ENCODE measurements at places on chromosomes 1 and 21.

GRCh38 chr1:57296726-57297250 is 127.1 kb downstream of the DAB1 start:
- DNase-seq: peak; percentile 63

GRCh38 chr1:17190010-17190995 is 14.6 kb upstream of the PADI1 start:
- DNase-seq: no peak

DNA sequence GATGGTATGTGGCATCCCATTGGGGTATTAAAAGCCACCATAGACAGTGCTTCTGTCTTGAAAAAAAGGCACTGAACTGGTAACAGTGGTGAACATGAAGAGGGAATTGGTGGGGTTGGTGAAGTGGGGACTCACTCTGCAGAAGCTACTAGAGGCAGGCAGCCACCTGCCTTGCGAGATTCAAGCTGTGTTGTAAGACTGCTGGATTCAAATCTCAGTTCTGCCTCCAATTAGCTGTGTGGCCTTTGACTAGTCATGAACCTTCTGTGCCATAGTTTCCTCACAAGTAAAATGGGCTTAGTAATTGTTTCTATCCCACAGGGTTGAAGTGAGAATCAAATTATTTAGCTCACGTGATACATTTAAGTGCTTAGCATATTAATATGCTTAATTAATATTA is 16.6 kb upstream of the ELOA start:
- DNase-seq: no peak

GRCh38 chr1:242886137-242886536 is 361.6 kb upstream of the PLD5 start:
- DNase-seq: no peak

DNA sequence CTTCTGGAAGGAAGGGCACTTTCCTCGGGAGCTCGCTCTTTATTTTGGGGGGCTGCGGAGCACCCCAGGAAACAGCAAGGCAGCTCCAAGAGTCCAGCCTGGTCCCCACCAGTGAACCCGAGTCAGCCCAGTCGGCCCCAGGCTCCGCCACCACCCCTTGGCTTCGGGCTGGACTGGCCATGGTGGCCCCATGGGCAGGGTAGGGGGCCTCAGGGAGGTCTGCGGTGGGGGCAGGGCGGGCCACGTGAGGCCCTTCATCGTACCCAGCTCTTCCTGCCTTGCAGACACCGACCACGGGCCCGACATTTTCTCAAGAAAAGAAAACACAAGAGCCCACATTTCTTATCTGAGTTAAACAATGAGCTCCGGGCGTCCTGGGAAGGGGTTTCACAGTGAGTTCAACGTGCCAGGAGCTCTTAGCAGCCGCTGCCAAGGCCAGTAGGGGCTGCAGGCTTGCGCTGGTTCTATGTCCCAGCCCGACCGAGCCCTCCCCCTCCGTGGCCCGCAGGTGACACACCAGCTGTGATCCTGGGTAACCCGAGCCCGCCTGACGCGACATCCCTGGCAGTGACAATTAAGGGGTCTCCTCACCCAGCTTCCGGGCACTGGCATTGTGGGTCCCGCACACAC is 66.2 kb downstream of the PRDM16 start:
- no peak for DNase-seq

- DNase-seq: no peak
These were observed 414.2 kb downstream of the KCNT2 start for GRCh38 chr1:196193896-196194559.

GRCh38 chr1:89451011-89451410 is 73.6 kb upstream of the LRRC8B start:
- DNase-seq: no peak

DNA sequence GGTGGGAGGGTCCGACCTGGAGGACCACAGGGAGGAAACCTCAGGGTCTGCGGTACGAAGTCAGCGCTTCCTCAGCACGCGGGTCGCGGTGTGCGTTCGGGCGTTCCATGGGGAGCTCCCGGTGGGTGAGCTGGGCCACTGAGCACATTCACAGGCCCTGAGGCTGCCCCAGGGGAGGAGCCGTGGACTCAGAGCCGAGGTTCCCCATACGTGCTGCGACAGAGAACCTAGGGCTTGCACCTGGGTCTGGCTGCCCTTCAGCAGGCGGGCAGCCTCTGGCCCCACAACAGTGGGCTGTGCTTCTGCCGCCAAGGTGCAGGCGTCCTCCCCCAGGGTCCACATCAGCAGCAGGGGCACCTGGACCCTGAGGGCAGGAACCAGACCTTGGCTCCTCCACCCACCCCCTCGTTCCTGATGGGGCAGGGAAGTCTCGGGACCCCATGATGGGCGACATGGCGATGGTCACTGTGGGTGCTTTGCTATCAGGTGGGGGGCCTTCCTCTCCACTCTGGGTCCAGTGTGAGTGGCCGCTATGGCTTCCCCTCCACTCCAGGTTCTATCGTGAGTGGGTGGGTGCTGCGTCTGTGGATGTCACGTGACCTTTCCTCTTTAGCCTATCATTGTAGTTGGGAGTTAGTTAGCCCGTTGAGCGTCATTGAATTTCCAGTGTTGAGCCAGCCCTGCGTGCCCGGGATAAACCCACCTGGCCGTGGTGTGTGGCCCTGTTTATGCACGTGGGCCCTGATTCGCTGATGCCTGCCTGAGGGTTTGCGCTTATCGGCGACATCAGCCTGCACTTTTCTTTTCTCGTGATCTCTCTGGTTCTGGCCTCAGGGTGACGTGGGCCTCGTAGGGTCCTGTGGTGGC is 27.9 kb downstream of the FTCD start:
- DNase-seq: no peak

- DNase-seq: no peak
These were observed 142.8 kb upstream of the DNAH14 start for GRCh38 chr1:224786533-224787250.

- peak; percentile 61 for DNase-seq
These were observed 23.1 kb downstream of the DYRK3 start for GRCh38 chr1:206658264-206658980.

DNA sequence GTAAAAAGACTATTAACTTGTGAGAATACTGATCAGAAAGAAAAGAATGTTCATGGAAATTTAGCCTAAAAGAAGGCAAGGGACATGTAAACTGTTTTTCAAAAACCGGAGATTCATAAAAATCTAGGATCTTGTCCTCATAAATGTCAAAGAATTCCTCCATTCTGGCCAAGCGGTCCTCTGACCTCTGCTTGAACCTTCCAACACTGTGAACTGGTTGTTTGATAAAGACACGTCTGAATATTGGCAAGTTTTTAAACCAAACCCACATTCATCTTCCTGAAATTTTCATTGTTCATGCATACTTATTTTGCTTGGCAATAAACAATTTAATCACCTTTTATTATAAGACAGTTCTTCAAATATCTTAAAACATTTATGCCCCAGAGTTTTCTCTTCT is 19.8 kb downstream of the ASPM start:
- no peak for DNase-seq

- DNase-seq: no peak
These were observed 543.5 kb downstream of the PTPRC start for GRCh38 chr1:199182186-199182843.

- no peak for DNase-seq
These were observed 342.9 kb upstream of the PLXNA2 start for GRCh38 chr1:208587110-208587509.

DNA sequence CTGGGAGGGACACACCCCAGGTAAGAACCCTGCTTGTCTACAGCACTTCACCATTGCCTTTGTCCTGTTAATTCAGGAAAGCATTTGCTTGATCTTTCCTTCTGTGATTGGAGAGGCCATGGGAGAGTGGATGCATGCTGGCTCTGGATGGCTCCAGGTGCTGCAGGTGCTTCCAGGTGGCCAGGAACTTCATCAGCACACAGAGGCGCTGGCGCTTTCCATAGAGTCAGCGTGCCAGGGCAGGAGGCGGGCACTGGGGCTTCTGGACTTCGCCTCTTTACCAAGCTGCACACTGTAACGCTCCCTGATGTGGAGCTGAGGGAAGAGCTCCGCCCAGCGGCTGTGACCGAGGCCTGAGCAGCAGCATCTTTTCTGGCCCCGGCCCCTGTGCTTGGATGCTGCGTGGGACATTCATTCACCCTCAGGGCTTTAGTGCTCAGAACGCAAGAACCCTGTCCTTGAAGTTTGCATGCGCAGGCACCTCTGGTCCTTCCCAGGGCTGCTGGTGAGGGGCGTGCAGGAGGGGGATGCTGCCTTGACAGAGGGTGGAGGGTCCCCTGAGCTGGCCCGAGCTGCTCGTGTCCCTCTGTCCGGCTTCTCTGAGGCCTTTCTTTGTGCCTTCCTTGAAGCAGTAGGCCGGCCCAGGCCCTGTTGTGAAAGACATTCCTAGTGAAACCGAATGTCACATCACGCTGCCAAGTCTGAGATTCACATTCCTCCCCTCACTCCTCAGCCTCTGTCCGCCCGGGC is 1.6 kb upstream of the MX2 start:
- peak; percentile 7 for DNase-seq

DNA sequence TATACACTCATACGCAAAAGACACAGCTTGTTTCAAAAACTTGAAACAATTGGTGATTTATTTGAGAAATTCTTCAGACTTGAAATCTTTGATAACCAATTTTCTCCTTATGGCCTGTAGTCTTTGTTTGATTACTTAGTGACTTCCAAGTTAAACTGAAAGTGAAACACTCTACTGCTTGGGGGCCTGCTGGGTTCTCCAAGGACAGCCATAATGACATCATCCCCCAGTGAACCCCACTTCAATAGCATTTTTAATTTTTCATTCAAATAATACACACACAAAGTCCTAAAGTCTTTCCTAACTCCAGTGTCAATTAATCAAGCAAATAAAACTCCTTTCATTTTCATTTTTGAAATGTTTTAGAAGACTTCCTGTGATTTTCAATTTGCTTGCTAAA is 59.2 kb downstream of the KRTAP19-8 start:
- DNase-seq: no peak

- DNase-seq: no peak
These were observed 423.9 kb downstream of the PTBP2 start for GRCh38 chr1:97145321-97145956.

DNA sequence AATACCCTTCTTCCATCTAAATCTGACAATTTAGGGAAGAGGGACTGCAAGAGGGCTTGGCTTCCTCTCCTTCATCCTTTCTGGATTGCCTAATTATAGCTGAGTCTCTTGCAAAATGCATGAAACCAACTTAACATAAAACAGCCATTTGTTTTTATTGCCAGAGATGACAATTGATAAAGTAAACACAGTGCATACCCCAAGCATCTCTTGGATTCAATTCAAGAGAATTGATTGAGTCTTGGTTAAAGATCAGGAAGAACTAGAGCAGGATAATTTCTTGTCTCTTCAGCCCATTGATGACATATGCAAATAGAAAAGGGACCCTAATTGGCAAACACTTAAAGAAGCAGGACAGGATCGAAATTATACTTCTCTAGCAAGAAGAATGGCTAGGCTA is 617.1 kb upstream of the PTBP2 start:
- no peak for DNase-seq

DNA sequence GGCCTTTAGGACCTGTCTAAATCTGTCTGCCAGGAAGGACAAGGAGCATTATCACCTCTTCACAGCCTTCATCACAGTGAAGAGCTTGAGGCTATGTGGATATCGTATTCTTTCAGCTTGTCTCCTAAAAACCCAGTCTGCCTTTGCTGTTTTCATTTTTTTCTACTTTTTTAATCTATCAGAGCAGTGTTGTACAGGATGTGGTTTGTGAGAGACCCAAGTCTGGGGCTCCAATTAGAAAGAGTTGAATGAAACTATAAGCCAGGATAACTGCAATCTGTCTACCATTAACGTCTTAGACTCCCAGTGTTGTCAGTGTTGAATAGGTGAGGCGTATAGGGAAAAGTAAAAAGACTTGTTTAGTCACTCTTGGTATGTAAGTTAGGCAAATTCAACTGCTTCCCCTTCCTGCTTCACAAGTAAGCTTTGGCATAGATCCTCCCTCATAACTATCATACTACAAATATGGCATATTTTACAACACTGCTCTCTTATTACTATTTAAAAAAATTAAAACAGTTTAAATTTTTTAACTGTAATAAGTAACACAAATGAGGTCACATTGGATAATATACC is 1225.8 kb upstream of the PRMT6 start:
- DNase-seq: peak; percentile 7

All from NCI-H82 (cell line).